Stimulated activated memory B cell treated with anti-CD40 and anti-IgM and Interleukin-4, amounts not matched to agents 10 μg/mL and 1 μg/mL and 100 μg/mL, for 72 hours (primary cell): ENCODE measurements at places on chromosomes 7 and 10.

DNA sequence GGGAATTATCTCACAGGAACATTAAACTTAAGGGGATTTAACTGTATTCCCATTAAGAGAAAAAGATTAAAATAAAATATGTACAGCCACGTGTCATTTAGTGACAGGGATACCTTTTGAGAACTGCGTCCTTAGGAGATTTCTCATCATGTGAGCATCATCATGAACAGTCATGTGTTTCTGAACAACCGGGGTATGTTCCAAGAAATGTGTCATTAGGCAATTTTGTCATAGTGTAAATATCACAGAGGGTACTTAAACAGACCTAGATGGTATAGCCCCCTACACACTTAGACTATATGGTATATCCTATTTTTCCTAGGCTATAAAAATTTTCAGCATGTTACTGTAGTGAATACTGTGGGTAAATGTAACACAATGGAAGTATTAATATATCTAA is 840.3 kb downstream of the CNTNAP2 start:
- no peaks in the 10 kb centered on the region for H3K36me3 ChIP-seq
- no peaks in the 10 kb centered on the region for H3K27me3 ChIP-seq
- H3K4me3 ChIP-seq, result no peak overlapping the region
- no peak for ATAC-seq
- no peak overlapping the region for H3K27ac ChIP-seq
- no peaks in the 10 kb centered on the region for H3K4me1 ChIP-seq

- peak overlapping the region; percentile 20 for H3K4me3 ChIP-seq
- peak overlapping the region; percentile 82 for H3K27ac ChIP-seq
- H3K36me3 ChIP-seq, result no peaks in the 10 kb centered on the region
- peaks cover 49% of the 10 kb centered on the region for H3K4me1 ChIP-seq
Measured at GRCh38 chr10:69952069-69952800, 100.4 kb upstream of the MACROH2A2 start.

DNA sequence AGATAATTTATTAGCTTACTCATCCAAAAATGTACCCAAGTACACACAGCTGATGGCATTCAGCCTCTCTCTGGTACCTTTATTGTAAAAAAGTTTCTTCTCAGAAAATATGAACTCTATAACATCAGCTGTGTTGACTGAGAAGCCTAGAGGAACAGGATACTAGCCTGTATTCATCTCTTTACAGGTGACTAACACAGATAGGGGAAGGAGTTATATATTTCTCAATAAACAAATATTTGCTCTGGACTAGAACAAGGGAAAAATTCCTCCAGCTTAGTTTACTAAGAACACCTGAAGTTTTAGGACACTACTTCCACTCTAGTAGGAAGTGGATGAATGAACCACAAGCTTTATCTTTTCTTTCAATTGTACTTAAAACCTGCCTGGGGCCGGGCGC is 67.8 kb downstream of the ZNF248 start:
- peaks cover 24% of the 10 kb centered on the region for H3K36me3 ChIP-seq
- no peaks in the 10 kb centered on the region for H3K4me1 ChIP-seq
- no peak overlapping the region for H3K27ac ChIP-seq
- no peak overlapping the region for H3K4me3 ChIP-seq

DNA sequence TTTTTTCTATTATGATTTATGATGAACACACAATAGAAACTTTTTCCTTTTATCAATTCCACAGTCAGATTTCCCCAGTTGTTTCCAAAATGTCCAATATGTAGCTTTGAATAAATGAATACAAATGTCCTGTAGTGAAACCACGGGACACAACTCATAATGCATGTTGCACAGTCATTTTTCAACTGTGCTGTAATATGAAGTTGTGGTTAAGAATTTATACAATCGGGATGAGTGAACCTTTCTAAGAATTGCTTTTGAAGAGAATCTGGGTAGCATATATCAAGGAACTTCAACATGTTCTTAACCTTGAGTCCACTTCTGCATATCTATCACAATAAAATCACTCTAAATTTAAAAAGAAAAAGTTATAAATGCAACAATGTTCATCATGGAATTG is 14.6 kb upstream of the ST7 start:
- no peaks in the 10 kb centered on the region for H3K36me3 ChIP-seq
- H3K27me3 ChIP-seq, result peaks cover 8% of the 10 kb centered on the region
- H3K4me1 ChIP-seq, result no peaks in the 10 kb centered on the region
- no peak overlapping the region for H3K4me3 ChIP-seq

- H3K27me3 ChIP-seq, result peaks cover 12% of the 10 kb centered on the region
- no peak for ATAC-seq
- no peak overlapping the region for H3K4me3 ChIP-seq
- H3K27ac ChIP-seq, result no peak overlapping the region
- H3K4me1 ChIP-seq, result no peaks in the 10 kb centered on the region
Measured at GRCh38 chr10:26052326-26052725, 118.3 kb downstream of the MYO3A start.

DNA sequence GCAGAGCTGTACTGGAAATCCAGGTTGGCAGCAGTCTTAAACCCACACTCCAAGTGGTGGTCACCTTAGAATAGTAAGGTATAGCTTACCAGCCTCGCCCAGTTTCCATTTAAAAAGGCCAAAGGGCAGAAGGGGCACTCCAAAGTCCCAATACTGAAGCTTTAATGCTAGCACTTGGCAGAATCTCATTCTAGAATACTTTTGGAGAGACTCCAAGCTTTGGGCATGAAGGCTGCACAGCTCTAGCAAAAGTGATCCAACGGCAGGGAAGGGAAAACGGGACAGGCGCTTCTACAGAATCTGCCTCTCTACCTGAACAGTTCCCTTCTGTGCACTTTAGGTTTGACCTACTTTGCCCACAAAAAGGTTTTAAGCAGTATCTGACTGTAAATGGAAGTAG is 19.7 kb downstream of the SMURF1 start:
- H3K27me3 ChIP-seq, result no peaks in the 10 kb centered on the region
- H3K36me3 ChIP-seq, result peaks cover 18% of the 10 kb centered on the region
- no peak overlapping the region for H3K27ac ChIP-seq
- H3K4me1 ChIP-seq, result peaks cover 50% of the 10 kb centered on the region

GRCh38 chr7:103658055-103659005 is 212.3 kb upstream of the SLC26A5 start:
- H3K27me3 ChIP-seq, result no peaks in the 10 kb centered on the region
- no peak overlapping the region for H3K4me3 ChIP-seq
- H3K4me1 ChIP-seq, result no peaks in the 10 kb centered on the region
- no peak overlapping the region for H3K27ac ChIP-seq
- ATAC-seq, result no peak
- no peaks in the 10 kb centered on the region for H3K36me3 ChIP-seq

DNA sequence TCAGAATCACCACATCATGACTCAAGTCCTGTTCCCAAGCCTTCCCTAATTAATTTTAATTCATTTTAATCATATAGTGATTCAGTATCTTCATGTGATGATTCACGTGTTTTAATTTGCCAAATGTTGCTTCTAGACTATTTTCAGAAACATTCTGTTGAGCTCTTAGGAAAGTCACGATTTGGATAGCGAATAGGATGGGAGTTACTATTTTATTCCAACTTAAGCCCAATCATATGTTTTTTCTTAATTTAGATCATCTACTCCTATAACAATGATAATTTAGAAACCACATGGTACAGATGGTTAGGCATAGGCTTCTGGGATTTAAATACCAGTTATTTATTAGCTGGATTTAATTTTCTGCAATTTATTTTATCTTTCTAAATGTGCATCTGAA is 49.1 kb downstream of the RAPGEF5 start:
- no peak overlapping the region for H3K27ac ChIP-seq
- ATAC-seq, result no peak
- no peak overlapping the region for H3K4me3 ChIP-seq
- H3K4me1 ChIP-seq, result no peaks in the 10 kb centered on the region
